ENCODE measurements at places on chromosomes 7 and 10. TPM values are rescaled to one million over a fixed set of nuclear protein-coding genes. Genes with fewer than 3 reads are reported as not detected.
A peak's percentile ranks its signal among the peaks of the same experiment; 100 is the strongest.

OR2A42 gene
- not detected for total RNA-seq

DNA sequence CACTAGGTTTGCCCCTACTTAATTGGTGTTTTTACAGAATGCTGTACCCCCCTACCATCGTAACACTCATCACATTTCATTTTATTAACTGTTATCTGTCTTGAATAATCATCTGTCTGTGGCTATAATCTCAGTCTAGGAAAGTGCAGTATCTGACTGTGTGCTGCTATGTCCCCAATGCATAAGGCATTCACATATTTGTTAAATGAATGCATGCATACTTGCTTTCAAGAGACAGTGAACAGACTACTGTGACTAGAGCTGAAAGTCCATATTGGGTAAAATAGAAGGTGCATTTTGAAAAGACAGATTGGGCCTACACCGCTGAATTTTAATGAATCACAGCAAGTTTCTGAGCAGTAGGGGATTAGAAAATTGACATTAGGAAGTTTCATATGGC is 112.3 kb downstream of the ARHGAP12 start:
- DNase-seq: no peak

TAS2R5 gene
- total RNA-seq: 0.47 TPM

COL26A1 gene
- total RNA-seq: not detected

ABCC2 gene
- 0.79 TPM for total RNA-seq

GRCh38 chr7:26618449-26618848 is 245.9 kb downstream of the SKAP2 start:
- DNase-seq: no peak

RHOBTB1 gene
- total RNA-seq: 45.6 TPM

DNA sequence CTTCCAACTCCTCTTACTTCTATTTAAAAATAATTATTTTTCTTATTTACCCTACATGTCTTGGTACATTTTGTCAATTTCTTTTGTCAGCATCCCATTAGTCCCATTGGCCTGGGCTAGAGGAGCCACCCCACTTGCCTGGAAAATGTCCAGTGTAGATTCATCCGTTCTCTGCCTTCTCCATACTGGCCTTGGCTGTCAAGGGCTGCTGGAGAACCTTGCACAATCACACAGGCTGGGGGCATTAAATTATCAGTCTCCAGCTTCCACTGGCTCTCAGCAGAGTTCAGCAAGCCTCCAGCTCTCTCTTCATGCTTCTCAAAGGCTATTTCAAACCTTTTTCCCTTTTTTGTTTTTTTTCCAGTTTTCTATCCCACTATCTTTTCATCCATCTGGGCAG is 13.8 kb upstream of the ZCCHC24 start:
- no peak for DNase-seq

DNA sequence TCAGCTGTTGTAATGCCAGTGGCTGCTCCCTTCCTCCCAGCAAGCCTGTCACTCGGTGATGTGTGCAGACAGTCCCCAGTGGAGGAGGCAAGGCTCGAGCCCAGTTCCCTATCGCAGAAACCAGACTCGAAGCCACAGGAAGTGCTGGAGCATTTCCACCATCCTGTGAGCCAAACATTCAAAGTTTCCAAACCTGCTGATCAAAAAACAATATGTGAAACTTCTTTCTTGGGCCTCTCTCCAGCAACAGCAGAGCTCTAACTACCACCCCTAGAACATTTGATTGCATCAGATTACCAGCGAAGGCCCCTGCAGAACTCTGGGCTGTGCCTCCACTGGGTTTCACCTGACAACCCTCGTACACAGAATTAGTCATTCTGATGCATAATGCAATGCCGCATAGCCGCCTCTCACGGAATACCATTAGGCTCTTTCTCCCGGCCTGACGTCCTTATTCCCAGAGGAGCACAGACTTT is 94.0 kb downstream of the ELMO1 start:
- DNase-seq: peak; percentile 70

DNA sequence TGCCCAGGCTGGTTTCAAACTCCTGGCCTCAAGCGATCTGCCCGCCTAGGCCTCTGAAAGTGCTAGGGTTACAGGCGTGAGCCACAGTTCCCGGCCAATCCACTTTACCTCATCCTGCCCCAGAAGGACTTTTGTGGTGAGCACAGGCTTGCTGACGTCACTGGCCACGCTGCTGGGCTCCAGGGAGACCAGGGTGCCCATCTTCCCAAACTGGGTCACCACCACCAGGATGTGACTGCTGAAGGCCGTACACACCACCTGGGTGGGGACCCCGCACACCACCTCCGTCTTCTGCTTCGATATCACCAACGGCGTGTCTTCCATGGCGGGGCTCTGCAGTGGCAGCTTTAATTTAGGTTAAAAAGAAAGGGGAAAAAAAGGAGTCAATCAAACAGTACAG is 816 bp downstream of the PSMG3 start:
- no peak for DNase-seq

- DNase-seq: no peak
Observed at GRCh38 chr7:27459021-27459730, 203.5 kb downstream of the HIBADH start.

NEUROD6 gene
- total RNA-seq: not detected

DNA sequence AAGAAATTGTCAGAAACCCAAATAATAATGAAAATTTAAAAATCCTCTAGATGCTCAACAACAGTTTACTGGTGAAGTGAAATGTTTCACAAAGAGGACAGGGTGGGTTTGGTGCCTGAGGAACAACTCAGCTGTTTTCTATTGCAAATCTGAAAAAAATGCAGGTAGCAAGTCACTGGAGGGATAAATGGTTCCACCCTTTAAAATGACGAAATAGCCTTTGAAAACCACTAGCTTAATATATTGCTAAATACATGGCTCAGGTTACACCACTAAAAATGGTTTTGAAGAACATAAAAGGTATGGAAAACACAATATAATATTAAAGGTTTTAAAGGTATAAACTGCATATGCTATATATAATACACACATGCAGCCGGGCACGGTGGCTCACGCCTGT is 69.5 kb downstream of the LMBR1 start:
- DNase-seq: no peak

GRCh38 chr10:24519950-24520349 is 203.7 kb downstream of the ARHGAP21 start:
- DNase-seq: no peak

DNA sequence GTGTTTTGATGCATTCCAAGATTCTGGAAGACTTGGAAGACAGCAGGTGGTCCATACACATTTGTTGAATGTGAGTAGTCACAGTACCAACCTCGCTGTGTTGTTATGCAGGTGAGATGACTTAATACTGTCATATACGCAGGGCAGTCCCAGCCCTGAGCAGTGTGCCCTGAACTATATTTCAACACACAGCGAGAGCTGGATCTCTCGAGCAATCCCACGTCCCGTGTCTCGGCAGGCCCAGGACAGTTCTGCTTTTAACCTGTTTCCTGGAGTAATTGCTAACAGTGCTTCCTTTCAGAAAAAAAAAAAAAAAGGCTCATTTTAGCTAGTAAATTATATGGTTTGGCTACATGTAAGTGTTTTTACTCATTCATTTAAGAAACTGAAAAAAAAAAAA is 179.7 kb downstream of the PRKCQ start:
- no peak for DNase-seq

MYH16 gene
- not detected for total RNA-seq

DNA sequence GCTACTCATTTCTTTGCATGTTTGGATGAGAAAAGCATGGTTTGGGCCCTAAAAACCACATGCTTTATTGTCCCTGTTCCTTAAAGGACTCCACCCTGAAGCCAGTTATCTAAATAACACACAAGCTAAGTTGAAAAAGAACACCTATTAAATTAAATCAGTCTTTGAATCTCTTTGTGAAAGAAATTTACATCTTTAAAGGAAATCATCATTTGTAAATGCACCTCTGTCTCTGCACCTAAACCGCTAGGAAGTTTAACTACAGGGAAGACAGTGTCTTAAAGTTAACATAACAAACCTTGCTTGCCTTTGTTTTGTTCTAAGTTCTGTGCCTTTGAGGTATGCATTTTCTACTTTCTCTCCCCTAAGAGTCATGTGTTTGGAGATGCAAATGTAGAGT is 52.6 kb downstream of the HTR7 start:
- no peak for DNase-seq

GRCh38 chr10:50410066-50410811 is 158.9 kb upstream of the ASAH2 start:
- DNase-seq: peak; percentile 9

GRCh38 chr10:71234970-71235685 is 22.8 kb downstream of the UNC5B start:
- DNase-seq: no peak

GRCh38 chr10:28947171-28947570 is 269.9 kb downstream of the BAMBI start:
- DNase-seq: no peak

FBXO24 gene
- not detected for total RNA-seq

- DNase-seq: no peak
Observed at GRCh38 chr10:7027913-7028808, 382.7 kb downstream of the SFMBT2 start.

DNA sequence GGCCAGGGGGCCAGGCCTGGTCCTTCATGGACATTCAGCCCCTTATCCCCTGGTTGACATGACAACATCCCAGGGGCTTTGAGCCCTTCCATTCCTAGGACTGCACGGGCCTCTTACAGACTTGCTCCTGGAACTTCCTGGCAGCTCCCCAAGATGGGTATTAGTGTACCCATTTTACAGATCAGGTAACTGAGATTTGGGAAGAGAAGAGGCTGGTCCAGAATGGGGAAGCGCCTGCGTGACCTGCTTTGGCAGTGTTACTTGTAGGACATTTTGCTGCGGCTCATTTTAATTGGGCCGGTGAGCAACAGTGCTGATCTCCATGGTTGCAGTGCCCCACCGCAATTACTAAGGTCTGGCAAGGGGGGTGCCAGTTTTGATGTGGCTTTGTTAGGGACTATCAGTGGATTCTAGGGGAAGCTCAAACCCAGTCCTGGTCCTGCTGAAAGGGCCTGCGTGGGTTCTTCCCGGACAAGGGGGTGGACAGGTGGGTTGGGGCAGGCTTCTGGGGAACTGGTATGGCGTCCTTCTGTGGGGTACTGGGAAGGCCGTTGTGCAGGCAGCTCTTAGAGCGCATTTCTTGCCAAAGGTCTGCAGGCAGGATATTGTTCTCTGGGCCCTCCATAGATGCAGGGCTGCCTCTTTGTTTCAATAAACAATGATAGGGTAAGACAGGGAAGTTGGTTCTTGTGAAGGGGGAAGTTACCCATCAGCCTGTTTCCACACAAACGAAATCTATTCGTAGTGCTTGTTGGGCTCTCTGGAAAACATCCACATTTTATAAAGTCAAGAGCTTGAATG is 137.6 kb downstream of the RGS10 start:
- DNase-seq: peak; percentile 83

PSTK gene
- 3.2 TPM for total RNA-seq

SLC16A9 gene
- total RNA-seq: 0.05 TPM

- DNase-seq: no peak
Observed at GRCh38 chr7:123539871-123540270, 5.5 kb upstream of the IQUB start.

- DNase-seq: peak; percentile 41
Observed at GRCh38 chr7:128860158-128861073, 2.2 kb upstream of the ATP6V1F start.

OPALIN gene
- total RNA-seq: not detected

DNA sequence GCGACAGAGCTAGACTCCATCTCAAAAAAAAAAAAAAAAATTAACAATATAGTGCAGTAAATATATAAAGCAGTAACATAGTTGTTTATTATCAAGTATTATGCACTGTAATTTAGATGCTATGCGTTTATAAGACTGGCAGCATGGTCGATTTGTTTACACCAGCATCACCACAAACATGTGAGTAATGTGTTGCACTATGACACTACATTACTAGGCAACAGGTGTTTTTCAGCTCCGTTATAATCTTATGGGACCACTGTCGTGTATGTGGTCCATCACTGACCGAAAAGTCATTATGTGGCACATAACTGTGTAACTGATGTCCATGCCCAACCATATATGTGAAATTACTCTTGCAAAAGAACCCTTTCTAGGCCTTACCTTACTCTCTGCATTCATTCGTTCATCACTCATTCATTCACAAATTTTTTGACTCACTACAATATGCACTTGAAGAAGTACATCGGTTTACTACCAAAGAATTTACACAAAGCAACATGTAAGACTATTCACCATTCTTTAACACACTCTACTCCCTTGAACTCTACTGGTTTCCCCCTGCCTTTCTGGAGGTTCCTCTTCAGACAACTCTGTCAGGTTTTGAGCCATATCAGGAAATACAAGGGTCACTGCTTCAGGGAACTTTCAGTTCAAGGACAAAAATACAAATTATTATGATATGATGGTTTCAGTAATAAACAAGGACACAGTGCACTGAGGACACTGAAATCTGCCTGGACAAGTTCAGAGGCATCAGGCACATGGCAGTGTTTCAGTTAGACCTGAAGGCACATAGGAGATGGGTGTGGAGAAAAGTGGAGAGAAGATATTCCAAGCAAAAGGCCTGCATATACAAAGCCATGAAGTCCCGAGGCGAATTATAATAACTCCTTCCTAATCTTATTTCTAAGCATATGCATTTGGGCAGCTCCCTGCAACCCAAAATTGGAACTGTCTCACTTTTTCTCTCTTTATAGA is 17.4 kb downstream of the ITGB1 start:
- no peak for DNase-seq

- peak; percentile 30 for DNase-seq
Observed at GRCh38 chr10:78170026-78170475, 136.4 kb downstream of the RPS24 start.

DNA sequence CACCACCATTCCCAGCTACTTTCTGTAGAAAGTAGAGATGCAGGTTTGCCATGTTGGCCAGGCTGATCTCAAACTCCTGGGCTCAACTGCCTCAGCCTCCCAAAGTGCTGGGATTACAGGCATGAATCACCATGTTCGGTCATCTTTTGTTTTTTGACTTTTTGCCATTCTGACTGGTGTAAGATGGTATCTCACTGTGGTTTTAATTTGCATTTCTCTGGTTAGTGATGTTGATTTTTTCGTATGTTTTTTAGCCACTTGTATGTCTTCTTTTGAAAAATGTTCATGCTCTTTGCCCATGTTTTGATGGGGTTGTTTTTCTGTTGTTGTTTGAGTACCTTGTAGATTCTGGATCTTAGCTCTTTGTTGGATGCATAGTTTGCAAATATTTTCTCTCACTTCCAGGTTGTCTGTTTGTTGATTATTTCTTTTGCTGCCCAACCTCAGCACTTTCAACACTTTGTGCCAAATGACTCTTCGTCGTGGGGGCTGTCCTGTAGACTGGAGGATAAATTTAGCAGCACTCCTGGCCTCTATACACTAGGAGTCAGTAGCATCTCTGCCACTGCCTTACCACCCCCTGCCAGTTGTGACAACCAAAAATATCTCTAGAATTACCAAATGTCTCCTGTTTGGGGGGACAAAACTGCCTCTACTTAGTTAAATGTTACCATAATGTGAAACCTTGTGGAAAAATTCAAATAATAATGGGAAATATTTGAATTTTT is 6.5 kb upstream of the CPED1 start:
- no peak for DNase-seq

EBF3 gene
- total RNA-seq: 6.5 TPM

DNA sequence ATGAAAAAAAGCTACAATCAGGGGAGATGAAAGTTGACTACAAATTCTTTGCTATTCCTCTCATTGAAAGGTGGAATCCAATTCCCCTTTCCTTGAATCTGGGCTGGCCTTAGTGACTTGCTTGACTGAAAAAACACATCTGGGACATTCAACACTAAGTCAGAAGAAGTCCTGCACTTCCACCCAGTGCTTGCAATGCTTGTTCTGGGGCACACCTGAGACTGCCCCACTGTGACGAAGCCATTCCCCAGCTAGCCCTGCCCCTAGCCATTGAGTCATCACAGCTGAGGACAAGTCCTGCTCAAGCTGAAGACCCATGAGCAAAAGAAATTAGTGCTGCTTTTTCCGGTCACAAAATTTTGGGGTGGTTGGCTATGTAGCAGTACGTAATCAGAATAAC is 19.2 kb upstream of the GRID1 start:
- DNase-seq: no peak

LRRD1 gene
- under 0.01 TPM for total RNA-seq
